ENCODE measurements at places on chromosomes 7 and 10.
A peak's percentile ranks its signal among the peaks of the same experiment; 100 is the strongest.

- DNase-seq: peak; percentile 22
Observed at GRCh38 chr7:139829025-139829774, at the start of gene TBXAS1. TSS of gene TBXAS1 (plus strand) at chr7:139829264. CDS start at chr7:139829391, 127 bp downstream.

- DNase-seq: no peak
Observed at GRCh38 chr7:127820732-127821085, 168.7 kb downstream of the SND1 start.

DNA sequence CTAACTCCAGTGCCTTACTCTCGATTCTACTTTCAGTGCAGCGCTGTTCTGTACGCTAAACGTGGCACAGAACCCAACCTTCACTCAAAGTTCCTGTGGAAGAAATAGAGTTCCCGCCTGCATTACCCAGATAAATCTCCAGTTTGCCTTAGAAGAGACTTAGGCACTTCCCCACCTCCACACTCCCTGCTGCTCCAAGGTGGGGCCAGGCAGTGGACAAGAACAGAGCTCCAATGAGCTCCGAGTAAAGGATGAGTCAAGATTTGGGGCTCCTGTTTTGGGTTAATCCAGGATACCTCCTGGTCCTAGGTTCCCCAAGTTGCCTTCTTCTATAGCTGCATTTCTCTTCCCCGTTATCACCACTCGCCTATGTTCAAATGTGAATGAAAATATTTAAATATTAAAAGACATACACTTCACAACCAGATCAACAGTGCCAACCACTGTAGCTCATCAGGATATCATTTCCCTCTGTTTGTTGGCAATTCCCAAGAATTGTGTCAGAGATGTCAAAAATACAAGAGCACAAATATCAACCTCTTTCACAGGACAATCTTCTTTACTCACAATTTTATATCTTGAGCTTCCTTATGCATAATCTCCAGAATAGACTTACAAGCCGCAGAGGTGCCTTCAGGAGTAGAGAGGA lies 48.0 kb downstream of the MALSU1 start:
- no peak for DNase-seq

GRCh38 chr7:129466796-129467195 lies 32.6 kb downstream of the STRIP2 start:
- no peak for DNase-seq

DNA sequence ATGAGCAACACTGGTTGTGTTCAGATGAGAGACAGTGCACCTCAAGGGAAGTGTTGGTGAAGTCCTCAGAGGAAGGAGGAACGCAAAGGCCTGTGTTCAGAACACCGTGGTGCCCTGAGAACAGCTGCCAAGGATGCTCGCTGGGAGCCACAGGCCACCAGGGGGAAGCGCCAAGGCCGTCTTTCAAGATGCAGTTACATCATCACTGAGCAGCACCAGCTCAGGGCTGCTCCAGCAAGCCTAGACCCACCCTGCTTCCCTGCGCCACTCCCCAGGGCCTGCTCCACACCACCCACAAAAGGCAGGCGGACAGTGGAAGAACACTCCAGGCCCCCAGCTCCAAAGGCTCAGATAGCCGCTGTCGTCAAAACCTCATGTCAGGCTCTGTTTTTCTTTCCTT lies 378.8 kb downstream of the DPP6 start:
- DNase-seq: no peak
